ENCODE measurements at places on chromosomes 12 and 14.

DNA sequence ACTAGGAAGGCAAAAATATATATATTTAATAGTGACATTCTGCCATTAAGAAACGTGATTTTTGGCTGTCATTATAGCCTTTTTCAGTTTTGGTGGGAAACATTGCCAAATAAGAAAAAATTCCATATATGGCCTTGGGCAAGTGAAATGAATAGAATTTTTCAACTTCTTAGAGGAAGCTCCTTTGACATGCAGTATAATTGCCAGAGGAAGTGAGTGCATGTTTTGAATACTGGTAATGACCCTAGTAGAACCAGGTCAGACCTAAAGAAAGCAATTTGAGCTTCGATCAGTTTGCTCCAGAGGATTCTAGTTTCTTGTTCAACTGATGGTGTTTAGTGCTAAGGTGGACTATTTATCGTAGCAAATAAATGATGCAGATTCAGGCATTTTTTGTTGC, 26.2 kb upstream of the TRIM9 start:
- no peak for DNase-seq

DNA sequence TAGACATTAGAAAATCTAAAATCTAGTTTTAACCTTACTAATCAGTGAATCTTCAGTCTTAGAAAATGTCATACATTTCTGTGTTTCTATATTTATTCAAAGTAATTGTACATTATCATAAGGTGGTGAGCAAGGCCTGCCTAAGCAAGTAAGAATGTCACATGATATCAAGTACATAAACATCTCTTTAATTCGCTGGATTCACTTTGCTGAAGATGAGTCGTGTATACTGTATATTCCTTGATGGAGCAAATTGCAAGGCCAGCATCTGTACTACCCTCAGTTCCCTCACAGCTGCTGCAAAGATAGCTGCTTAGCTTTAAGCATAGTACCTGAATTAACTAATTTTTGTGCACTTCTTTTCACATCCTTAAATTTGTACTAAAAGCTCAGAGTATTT, 8.5 kb upstream of the AK7 start:
- no peak for DNase-seq

GRCh38 chr12:113634474-113634873, 162.8 kb upstream of the LHX5 start:
- DNase-seq: no peak

- no peak for DNase-seq
Observed at GRCh38 chr12:95066091-95066855, 7.1 kb downstream of the NR2C1 start.
